ENCODE measurements at places on chromosomes 2 and 18.
A peak's percentile ranks its signal among the peaks of the same experiment; 100 is the strongest.

- H3K27ac ChIP-seq = no peak overlapping the region
- H3K4me1 ChIP-seq = peaks cover 6% of the 10 kb centered on the region
- no peaks in the 10 kb centered on the region for H3K36me3 ChIP-seq
- H3K4me3 ChIP-seq = no peak overlapping the region
- no peak for DNase-seq
- H3K27me3 ChIP-seq = no peaks in the 10 kb centered on the region
These were observed 576.0 kb downstream of the ARHGAP15 start for GRCh38 chr2:143705108-143705707.

- no peaks in the 10 kb centered on the region for H3K4me1 ChIP-seq
- peaks cover 3% of the 10 kb centered on the region for H3K27me3 ChIP-seq
- H3K27ac ChIP-seq = no peak overlapping the region
- H3K4me3 ChIP-seq = no peak overlapping the region
- no peak for DNase-seq
These were observed 42.7 kb downstream of the MAL start for GRCh38 chr2:95068256-95068655.

DNA sequence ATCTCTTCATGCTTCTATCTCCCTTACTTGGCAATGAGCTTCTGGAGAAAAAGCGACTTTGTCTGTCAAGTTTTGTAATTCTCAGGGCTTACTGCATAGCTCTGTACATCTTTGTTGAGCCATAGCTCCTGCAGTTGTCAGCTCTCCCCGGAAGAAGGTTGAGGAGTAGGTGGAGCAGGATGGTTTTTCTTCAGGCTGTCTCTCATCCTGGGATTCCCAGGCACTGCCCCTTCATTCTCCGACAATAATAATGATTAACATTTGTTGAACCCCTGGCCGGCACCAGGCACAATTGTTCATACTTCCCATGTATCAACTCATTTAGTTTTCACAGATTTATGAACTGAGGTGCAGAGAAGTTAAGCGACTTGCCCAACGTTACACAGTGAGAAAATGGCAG lies 23.5 kb upstream of the RHOB start:
- H3K4me1 ChIP-seq = peaks cover 36% of the 10 kb centered on the region
- no peaks in the 10 kb centered on the region for H3K27me3 ChIP-seq
- no peak overlapping the region for H3K4me3 ChIP-seq
- no peak for DNase-seq

DNA sequence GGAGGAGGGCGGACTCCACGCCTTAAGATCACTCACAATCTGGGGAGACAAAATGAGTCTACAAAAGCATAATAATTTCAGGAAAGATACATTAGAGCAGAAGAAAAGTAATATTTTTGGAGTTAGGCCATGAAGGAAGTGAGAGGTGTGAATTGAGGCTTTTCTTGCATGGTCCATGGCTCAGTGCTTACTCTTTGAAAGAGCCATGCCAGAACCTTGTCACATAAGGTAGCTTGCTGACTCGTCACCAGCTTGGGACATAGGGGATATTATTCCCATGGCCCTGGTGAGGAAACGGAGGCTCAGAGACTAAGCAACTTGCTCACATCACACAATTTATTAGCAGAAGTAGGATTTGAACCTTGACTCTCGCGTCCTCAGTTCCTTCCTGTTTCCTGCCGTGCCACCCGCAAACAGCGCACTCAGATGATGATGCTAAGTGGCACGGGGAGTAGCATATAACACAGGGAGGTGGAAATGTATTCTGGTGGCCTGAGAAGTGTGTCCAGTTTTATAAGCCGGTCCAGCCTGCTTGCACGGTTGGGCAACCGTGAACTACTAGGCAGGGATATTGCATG lies 312.2 kb upstream of the EPAS1 start:
- H3K27ac ChIP-seq = no peak overlapping the region
- H3K27me3 ChIP-seq = no peaks in the 10 kb centered on the region
- no peak overlapping the region for H3K4me3 ChIP-seq
- no peaks in the 10 kb centered on the region for H3K4me1 ChIP-seq

- H3K4me3 ChIP-seq = no peak overlapping the region
- peaks cover 53% of the 10 kb centered on the region for H3K4me1 ChIP-seq
- H3K27ac ChIP-seq = no peak overlapping the region
These were observed 20.1 kb downstream of the INPP5D start for GRCh38 chr2:233079953-233080835.

GRCh38 chr2:172709566-172710291 lies 25.9 kb upstream of the RAPGEF4 start:
- H3K27me3 ChIP-seq = no peaks in the 10 kb centered on the region
- H3K4me3 ChIP-seq = no peak overlapping the region
- H3K36me3 ChIP-seq = no peaks in the 10 kb centered on the region
- no peaks in the 10 kb centered on the region for H3K4me1 ChIP-seq

- H3K27me3 ChIP-seq = no peaks in the 10 kb centered on the region
- H3K36me3 ChIP-seq = no peaks in the 10 kb centered on the region
- H3K4me3 ChIP-seq = no peak overlapping the region
- no peak overlapping the region for H3K27ac ChIP-seq
These were observed 280.5 kb downstream of the AGAP1 start for GRCh38 chr2:235774153-235774870.

DNA sequence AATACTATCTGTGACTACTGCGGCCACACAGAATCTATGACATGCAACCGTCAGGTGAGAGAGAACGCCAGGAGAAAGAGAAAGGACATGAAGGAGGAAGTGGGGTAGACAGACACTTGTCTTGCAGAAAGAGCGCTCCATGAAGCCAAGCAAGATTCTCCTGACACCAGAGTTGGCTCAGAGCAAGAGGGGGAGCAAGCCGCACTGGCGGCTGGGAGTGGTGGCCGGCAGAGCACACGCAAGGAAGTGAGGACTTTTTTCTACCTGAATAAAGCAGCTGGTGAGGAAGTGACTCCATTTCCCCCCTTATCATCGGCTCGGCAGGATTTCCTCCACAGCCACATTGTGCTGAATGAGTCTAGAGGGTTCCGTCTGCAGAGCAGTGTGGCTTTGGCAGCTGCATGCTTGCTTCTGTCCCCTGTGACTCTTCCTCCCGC lies 181.6 kb downstream of the BCL2 start:
- peak overlapping the region; percentile 0 for H3K4me3 ChIP-seq
- H3K27me3 ChIP-seq = no peaks in the 10 kb centered on the region
- H3K36me3 ChIP-seq = no peaks in the 10 kb centered on the region
- H3K4me1 ChIP-seq = peaks cover 44% of the 10 kb centered on the region

GRCh38 chr2:146324951-146325350 lies 1519.9 kb upstream of the ACVR2A start:
- H3K27ac ChIP-seq = no peak overlapping the region
- H3K4me1 ChIP-seq = peaks cover 3% of the 10 kb centered on the region
- DNase-seq = no peak
- no peaks in the 10 kb centered on the region for H3K27me3 ChIP-seq

DNA sequence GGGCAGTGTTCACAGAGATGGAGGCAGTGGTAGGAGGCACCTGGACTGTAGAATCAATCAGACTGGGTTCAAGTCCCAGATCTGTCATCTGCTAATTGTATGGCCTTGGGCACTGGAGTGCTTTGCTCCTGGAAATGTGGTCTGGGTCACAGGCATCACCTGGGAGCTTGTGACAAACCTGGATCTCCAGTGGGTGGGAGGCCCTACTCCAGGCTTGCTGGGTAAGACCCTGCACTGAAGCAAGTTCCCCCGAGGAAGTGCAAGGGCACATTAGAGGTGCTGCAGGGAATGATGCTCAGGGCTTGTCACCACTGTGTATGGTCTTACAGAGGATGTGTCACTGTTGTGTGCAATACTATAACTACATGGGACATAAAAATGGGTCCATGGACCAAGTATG lies 220.5 kb upstream of the ID2 start:
- no peaks in the 10 kb centered on the region for H3K27me3 ChIP-seq
- H3K4me3 ChIP-seq = no peak overlapping the region
- no peak overlapping the region for H3K27ac ChIP-seq
- DNase-seq = no peak

DNA sequence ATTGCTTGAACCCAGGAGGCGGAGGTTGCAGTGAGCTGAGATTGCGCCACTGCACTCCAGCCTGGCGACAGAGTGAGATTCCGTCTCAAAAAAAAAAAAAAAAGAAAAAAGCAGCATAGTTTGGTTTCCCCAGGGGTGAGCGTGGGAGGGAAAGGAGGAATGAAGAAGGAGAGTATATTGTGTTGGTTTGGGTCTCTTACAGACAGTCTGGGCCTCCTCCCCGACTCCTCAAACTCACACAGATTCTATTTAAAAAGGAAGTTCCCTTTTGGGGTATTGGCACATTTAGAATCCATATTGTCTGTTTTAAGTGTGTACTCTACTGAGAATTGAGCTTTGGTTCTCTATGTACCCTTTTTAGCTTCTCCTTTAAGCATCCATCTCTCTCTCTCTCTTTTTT lies 27.4 kb upstream of the SLC20A1 start:
- no peak overlapping the region for H3K4me3 ChIP-seq
- no peak overlapping the region for H3K27ac ChIP-seq
- no peaks in the 10 kb centered on the region for H3K27me3 ChIP-seq
- no peaks in the 10 kb centered on the region for H3K4me1 ChIP-seq
- no peaks in the 10 kb centered on the region for H3K36me3 ChIP-seq
- no peak for DNase-seq

GRCh38 chr2:143085125-143085784 lies 44.0 kb upstream of the ARHGAP15 start:
- H3K36me3 ChIP-seq = no peaks in the 10 kb centered on the region
- no peak overlapping the region for H3K27ac ChIP-seq
- no peaks in the 10 kb centered on the region for H3K4me1 ChIP-seq
- DNase-seq = no peak
- no peaks in the 10 kb centered on the region for H3K27me3 ChIP-seq

- H3K27ac ChIP-seq = no peak within 1 kb of the TSS
- DNase-seq = peak; percentile 18
- no peaks in the 10 kb centered on the region for H3K36me3 ChIP-seq
- no peaks in the 10 kb centered on the region for H3K4me1 ChIP-seq
- peak within 1 kb of the TSS; percentile 7 for H3K4me3 ChIP-seq
These were observed at the start of gene UNC80 for GRCh38 chr2:209771474-209772289. Gene UNC80, plus strand, starts transcription at chr2:209771832. Its CDS starts 241 bp downstream, at chr2:209772073.

- H3K36me3 ChIP-seq = no peaks in the 10 kb centered on the region
- H3K4me3 ChIP-seq = no peak overlapping the region
- no peaks in the 10 kb centered on the region for H3K27me3 ChIP-seq
- no peaks in the 10 kb centered on the region for H3K4me1 ChIP-seq
These were observed 364.4 kb upstream of the CYRIA start for GRCh38 chr2:17030047-17030446.

DNA sequence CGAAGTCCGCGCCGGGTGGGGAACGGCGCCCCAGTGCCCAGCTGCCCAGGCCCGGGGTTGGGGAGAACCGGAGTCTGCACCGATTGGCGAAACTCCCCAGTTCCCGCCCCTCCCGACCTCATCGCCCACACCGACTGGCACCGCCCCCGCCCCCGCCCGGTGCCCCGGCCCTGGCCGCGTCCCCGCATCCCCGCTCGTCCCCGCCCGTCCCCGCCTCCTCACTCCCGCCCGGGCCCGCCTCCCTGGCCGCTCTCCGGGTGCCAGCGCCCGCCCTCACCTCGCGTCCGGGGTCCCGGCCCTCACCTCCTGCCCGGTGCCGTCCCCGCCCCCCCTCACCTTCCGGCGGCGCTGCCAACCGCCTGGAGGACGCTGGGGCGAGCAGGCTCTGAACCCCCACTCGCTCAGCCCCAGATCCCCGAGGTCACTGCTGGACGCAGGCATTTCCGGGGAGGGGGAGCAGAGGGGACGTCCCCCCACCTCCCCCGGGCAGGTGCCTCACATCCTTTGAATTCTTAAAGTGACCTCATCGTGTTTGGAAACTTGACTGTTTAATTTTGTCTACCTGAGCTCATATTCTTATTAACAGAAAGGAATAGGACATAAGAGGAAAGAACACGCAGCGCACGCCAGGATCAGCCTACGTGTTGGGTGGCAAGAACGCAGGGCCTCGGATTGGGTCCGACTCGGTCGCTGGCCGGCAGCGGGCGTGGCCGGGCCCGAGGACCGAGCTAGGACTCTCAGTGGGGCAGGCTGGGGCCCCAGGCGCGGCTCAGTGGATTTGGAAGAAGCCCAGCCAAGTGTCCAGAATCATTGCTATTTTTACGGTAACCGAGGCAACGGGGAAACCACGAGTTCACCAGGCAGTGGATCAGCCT lies at the start of gene FAM110C:
Gene FAM110C (minus strand): TSS at position 35 of the 875 bp plus-strand sequence. CDS start 120 bp downstream, outside the sequence.
- H3K27me3 ChIP-seq = no peaks in the 10 kb centered on the region
- H3K4me3 ChIP-seq = peak within 1 kb of the TSS; percentile 54
- H3K4me1 ChIP-seq = peaks cover 10% of the 10 kb centered on the region
- H3K27ac ChIP-seq = peak within 1 kb of the TSS; percentile 76
- no peak for DNase-seq

GRCh38 chr2:18721038-18721922 lies 131.9 kb upstream of the NT5C1B start:
- no peaks in the 10 kb centered on the region for H3K27me3 ChIP-seq
- H3K36me3 ChIP-seq = no peaks in the 10 kb centered on the region
- no peak overlapping the region for H3K4me3 ChIP-seq
- no peaks in the 10 kb centered on the region for H3K4me1 ChIP-seq

DNA sequence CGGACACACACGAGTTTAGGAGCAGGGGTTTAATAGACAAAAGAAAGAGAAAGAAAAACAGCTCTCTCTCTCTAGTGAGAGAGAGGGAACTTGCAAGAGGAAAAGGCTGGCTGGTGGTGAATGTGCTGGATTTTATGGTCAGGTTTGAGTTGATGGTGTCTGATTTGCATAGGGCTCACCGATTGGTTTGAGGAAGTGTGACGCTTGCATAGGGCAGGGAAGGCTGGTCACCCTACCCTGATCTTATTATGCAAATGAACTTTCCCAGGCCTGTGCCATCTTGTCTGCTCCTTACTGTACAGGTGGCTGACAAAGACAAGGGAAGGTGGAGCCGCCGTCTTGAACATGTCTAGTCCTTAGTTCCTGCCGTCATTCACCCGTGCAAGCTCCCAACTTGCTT lies 408.9 kb downstream of the RIT2 start:
- H3K27me3 ChIP-seq = no peaks in the 10 kb centered on the region
- no peaks in the 10 kb centered on the region for H3K4me1 ChIP-seq
- no peak overlapping the region for H3K27ac ChIP-seq
- DNase-seq = no peak
- H3K4me3 ChIP-seq = no peak overlapping the region
- H3K36me3 ChIP-seq = no peaks in the 10 kb centered on the region

- H3K4me3 ChIP-seq = no peak overlapping the region
- no peak overlapping the region for H3K27ac ChIP-seq
- DNase-seq = no peak
- peaks cover 6% of the 10 kb centered on the region for H3K4me1 ChIP-seq
- no peaks in the 10 kb centered on the region for H3K36me3 ChIP-seq
- no peaks in the 10 kb centered on the region for H3K27me3 ChIP-seq
These were observed 100.1 kb upstream of the RNF152 start for GRCh38 chr18:61992923-61993322.

Measured in tibial nerve (tissue), 4 donors.